ENCODE measurements at places on chromosomes 11 and 22.

- DNase-seq = no peak
Observed at GRCh38 chr11:15629690-15630321, 515.1 kb downstream of the INSC start.

DNA sequence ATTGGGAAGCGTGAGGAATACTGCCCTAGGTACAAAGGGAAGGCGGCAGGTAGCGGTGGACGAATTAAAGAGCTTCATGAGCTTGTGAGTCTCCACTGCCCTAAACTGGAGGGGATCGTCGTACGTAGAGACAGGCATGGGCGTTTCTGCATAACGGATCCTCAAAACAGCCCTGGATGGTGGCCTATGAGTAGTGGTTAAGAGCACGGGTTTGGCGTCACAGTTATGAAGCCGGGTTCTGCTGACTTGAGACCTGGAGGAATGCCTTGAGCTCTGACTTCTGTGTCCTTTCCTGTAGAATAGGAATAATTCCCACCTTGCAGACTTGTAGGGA lies 335 bp downstream of the TMEM138 start:
- no peak for DNase-seq

- DNase-seq = no peak
Observed at GRCh38 chr11:119423509-119424254, 710 bp upstream of the THY1 start.

- no peak for DNase-seq
Observed at GRCh38 chr22:43039800-43040199, 24.9 kb upstream of the PACSIN2 start.

GRCh38 chr11:90204832-90205646 lies 17.8 kb downstream of the CHORDC1 start:
- DNase-seq = no peak

DNA sequence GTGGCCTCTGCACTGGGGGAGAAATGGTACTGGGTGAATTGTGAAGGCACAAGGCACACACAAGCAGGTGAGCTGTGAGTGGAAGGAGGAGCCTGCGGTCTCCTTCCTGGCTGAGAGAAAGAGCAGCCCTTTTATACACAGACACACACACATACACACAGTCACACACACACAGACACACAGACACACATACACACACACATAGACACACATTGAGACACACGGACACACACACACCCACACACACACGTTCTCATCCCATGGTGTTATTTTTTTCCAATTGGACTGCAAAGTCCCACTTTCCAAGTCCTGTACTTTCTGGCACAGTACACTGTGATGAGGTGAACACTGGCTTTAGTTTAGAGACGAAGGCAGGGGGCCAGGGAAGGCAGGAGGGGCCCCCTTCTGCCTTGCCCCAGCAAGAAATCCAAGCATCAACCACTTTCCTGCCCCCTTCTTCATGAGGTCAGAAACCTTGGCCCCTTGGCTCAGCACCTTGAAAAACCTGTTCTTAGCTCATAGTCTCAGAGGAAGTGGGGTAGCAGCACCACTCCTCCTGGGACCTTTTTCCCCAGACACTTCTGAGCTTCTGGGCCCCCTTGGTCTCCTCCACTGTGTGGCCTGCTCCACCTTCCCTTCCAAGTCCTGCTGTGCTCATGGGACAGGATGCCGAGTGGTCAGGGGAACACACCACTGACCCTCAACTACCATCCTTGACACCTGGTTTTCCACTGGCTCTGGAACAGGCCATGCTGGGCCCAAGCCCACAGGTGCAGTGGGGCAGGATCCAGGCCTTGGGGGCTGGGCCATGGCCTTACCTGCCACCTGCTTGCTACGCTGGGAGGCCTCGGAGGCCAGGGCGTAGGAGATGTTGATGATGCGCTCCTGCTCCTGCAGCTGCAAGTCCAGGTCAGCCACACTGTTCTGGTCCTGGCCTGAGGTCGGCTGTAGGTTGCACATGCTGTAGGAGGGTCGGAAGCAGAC lies 43.8 kb downstream of the C11orf58 start:
- DNase-seq = no peak

DNA sequence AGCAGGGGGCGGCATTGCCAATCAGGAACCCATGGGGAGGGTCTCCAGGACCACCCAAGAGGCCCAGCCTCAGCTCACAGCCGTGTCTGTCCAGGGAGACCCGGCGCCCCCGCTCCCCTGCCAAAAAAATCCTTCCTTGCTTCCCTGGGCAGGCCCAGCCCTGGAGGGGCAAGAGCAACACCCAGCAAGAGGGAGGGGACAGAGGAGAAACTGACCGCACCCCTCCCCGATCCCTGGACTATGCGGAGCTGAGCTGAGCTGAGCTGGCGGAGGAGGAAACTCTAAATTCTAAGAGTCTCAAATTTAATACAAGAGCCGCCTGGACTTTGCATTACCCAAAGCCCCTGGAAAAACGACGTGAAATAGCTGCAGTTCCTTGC lies 52.0 kb upstream of the SHISAL1 start:
- DNase-seq = no peak

DNA sequence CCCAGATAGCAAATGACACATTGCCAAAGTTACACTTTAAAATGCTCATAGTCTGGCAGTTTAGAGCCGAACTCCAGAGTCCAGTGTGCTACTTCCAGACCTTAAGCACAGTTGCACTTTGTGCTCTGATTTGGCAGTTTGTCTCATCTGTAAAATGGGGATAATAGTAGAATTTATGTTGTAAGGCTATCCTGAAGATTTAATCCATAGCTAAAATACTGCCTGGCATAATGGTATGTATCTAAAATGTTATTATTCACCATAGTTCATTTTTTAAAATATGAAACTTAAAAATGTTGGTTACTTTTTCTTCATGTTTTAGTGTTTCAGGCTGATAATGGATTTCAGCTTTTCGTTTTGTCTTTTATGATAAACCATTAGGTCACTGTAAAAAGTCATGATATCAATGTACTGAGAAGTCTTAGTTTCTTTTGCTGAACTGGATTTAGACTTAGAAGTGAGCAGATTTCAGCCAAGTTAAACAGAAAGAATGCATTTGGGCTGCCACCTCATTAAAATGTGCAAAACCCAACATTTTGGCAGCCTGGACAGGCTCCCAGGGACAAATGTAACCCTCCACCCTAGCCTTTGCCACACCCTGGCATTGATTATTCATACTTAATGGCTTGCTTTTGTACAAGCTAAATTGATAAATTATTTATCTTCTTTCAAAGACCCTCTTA lies 933 bp downstream of the OLFML1 start:
- DNase-seq = no peak

- DNase-seq = no peak
Observed at GRCh38 chr11:35321532-35322317, 97.6 kb downstream of the SLC1A2 start.

DNA sequence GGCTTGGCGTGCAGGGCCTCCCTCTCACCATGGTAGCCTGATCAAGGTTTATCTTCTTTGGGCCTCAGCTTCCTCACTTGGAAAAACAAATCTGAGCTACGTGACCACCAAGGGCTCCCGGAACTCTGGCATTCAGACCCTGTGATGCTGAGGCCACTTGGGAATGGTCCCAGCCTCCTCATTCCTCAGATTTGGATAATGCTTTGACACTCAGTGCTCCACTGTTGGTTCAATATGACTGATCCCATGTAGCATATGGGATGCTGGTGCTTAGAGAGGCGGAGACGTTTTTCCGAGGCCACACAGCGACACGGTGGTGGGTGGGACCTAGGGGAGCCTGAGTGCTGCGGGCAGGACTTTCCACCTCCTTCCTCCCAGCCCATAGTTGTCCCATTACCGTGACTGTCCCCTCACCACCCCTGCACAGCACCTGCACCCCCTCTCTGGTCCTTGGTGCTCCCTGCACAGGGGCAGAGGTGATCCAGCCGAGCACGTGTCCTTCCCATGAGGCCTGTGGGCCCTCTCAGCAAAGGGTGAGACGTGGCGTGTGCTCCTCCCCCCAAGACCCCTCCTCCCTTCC lies 23.1 kb downstream of the MB start:
- no peak for DNase-seq

- no peak for DNase-seq
Observed at GRCh38 chr11:60905047-60905446, 1.3 kb downstream of the PRPF19 start.

DNA sequence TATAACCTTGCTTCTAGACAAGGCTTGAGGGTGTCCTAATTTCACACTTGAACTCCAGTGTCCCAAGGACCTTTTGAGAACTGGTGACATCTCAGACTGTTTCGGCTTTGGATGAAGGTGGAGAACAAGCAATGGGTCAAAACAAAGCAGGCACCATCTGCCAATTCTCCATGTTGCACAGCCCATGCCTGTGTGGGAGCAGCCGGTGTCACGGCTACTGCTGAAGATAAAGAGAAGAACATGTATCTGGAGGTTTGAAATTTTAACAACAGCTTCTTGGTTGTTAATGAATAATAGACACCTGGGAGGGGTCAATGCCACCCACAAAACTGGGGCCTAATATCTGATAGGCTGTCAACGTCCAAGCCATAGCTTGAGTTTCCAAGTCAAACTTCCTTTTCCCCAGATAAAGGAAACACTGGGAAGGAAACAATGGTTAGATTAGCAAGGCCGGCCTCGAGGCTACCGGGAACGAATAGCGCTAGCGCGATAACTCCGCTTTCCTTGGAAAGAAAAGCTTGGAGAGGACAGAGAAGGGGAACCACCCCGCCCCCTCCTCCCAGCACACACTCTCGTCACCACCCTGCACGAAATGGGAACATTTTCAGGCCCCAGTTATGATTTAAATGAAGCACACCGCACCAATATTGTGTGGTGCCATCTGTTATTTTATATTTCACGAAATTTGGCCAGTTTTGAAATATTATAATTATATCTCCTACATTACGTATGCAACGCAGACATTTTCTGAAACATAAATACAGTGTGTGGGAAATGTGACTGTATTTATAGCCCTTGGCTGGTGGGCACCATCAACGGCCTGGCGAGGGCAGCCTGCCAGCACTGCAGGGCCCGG lies 21.8 kb upstream of the OPCML start:
- no peak for DNase-seq

DNA sequence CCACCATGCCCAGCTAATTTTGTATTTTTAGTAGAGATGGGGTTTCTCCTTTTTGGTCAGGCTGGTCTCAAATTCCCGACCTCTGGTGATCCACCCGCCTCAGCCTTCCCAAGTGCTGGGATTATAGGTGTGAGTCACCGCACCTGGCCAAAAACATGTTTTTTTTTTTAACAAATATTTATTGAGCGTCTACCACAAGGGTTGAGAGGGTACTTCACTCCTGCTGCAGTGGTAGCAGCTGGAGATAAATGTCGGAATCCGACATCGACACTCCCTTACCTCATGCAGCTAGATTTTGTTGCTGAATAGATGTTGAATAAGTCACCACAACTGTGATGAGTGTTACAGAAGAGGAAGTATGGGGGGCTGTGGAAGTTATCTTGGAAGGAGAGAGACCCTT lies 971 bp downstream of the DNAJB13 start:
- DNase-seq = no peak

DNA sequence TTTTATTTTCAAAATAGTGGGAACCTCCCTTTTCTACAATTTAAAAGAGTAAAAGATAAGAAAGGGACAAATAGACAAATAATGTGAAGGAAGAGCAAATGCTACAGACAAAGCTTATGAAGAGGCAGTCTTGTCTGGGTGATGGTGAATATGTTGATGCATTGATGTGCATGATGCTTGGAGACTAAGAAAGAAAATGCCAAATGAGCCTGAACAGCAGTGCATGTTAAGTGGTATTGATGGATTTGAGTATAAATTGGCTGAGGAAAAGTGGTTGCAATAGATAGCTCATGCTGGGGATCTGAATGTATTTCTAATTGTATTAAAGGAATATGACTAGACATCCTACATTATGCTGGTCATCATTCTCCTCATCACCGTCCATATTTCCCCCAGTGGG lies 268.6 kb upstream of the ANO5 start:
- DNase-seq = no peak

GRCh38 chr11:115645631-115646317 lies 141.6 kb upstream of the CADM1 start:
- no peak for DNase-seq

- DNase-seq = no peak
Observed at GRCh38 chr11:100808904-100809491, 121.9 kb downstream of the ARHGAP42 start.

DNA sequence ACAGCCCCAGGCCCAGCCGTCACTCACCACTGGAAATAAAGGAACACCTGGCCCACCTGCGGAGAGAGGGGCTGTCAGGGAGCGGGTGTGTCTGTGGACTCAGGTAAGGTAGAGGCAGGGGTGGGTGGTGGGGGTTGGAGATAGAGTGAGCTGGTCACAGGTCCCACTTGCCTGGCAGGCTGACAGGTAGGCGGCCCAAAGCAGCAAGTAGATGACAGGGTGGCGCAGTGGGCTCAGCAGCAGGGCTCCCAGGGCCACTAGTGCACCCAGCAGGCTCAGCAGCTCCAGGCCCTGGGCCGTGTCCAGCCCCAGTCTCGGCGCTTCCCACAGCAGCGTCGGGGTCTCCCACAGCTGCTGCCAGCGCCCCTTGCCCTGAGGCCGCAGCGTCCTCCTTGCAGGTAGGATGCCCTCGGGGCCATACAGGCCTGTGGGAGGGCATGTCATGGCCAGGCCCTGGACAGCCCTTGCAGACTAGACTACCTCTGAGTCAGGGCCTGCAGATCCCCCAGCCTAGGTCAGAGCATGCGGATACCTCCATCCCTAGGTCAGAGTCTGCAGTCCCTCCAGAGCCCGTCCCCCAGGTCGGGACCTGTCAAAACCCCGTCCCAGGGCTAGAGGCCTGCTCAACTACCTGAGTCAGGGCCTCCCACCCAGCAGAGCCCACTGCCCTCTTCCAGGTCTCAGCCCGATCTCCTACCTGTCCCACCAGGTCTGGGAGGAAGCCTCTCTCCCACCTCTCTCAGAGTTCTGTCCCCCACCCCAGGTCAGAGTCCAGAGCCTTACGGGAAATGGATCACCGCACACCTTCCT lies 686 bp downstream of the LMF2 start:
- no peak for DNase-seq

DNA sequence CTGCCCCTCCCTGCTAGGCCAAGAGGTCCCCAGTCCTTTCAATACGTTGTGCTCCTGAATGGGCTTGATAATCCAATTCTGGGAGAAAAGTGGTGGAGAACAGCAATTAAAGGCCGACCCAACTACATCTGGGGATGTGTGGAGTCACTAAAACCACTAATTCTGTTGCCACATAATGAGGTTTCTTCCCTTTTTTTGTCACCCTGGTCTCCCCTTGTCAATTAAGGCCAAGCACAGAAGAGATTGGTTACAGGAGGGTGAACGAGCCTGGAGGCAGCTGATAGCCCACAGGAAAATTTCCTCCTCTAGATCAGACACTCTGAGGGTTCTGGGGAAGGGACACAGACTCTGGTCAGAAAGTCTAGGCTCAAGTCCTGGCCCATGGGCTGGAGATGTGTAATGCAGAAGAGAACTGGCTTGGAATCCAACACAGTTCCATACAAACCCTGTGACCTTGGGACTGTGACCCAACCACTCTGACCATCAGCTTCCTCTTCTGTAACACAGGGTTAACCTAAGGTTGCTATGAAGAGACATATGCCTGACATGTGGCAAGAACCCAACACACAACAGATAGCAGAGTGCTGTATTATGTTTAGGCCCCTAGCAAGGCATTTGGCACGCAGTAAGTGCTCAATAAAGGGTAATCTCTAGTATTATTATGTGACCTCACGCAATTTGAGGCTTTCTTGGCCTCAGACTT lies 146.4 kb downstream of the CHST1 start:
- DNase-seq = no peak

GRCh38 chr11:73461335-73461840 lies 85.2 kb downstream of the RELT start:
- no peak for DNase-seq

- no peak for DNase-seq
Observed at GRCh38 chr11:66373265-66373664, 1.7 kb upstream of the SLC29A2 start.
